ENCODE measurements at places on chromosomes 12 and 14.

- no peak for DNase-seq
Observed at GRCh38 chr14:59582845-59583509, 6.4 kb upstream of the CCDC175 start.

- DNase-seq: no peak
Observed at GRCh38 chr14:95832012-95832411, 44.6 kb upstream of the TUNAR start.

DNA sequence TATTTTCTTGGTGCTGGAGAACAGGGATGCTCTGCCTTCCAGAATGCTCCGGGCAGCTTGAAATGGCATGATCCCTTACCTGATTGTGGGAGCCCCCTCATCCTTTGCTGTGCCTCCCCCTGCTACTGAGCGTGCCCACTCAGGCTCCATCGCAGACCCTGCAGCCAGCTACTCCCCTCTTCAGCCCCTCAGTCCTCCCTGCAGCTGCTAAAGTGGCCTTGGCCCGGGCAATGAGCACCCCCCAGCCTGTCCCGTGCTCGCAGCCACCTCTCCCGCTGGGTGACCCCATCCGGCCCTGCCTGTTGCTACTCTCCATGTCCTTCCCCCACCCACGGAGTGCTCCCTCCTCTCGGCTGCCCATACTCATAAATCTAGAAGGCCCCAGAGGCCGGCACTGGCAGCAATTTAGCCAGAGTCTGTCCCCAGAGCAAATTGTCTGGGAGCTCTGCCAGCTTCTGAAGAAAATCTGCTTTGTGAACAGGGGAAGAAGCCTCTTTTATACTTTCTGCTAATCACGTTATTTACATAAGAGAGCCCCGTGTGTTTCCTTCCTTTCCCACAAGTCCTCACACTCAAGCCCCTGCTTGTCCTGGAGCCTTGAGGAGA, 143.7 kb upstream of the FRMD6 start:
- DNase-seq: peak; percentile 64

DNA sequence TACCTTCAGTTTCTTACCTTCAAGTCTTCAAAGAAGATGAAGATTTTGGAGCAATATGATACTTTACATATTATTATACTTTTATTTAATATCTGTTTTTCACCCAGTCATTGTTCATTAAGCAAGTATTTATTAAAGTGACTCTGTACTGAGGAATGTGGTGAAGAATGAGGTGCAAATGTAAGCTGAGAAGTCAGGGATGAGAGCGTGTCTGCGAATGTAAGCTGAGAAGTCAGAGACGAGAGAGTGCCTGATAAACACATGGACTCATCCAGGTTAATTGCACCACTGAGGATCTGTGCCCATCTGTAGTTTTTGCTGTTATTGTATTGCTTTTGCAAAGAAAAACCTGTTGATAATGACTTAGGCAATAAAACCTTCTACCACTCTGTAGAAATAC, 211.9 kb upstream of the FAR2 start:
- DNase-seq: no peak

DNA sequence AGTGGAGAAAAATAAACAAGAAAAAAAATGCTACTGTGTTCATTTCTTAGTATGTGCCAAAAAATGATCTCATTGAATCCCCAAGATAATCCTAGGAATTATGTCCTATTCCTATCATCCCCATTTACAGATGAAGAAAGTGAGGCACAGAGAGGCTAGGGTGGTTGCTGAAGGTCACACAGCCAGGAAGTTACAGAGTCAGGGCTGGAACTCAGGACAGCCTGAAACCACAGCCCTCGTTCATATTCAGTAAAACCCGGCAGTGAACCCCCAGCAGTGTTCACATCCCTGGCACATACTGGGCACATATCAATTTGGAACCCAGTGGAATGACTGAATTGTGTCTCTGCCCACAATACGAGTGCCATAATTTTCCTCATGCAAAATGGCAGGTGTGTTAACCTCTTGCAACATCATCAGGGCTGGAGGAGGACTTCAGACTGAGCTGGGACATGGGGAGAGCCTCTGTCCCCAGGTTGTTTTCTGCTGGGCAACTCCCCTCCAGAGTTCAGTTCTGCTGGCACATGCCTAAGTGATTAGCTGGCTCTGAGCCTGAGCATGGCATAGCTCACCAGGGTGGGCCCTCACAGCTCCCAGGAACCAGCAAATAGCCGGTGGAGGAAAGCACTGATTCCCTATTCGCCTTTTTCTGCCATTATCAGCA, 2.0 kb upstream of the PPP1CC start:
- no peak for DNase-seq

DNA sequence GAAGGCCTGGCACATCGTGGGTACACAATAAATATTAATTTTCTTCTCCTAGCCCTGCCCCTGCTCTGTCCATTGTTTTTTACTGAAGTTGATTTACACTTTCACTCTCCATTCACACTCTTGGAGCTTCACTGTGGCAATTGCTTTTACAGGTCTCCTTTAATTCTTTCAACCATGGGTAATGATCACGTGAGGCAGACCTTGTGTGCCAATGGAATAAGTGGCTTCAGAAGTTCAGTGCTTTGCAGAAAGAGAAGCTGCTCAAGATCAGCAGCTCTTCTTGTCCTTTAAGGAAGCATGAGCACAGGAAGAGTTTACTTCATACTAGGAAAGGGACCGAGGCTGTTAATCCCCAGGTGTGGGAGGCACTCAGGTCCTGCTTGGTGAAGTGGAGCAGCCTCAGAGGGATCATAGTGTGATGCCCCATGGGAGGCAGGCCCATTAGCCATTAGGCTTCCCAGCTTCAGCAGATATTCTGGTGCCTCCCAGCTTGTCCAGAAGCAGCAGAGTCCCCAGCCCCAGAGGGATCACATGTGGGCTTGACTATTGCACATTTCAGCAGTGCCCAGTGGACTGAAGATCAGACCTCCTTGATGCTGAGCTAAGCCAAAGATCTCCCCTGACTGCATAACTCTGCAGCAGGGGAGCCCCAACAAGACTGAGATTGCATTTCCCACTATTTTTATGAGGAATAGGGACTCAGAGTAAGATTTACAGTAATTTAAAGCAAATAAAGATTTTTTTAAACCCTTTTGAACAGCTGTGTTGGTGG, 5.0 kb upstream of the SLC35F4 start:
- no peak for DNase-seq

GRCh38 chr14:64806202-64806861, 73.4 kb downstream of the SPTB start:
- peak; percentile 64 for DNase-seq

Data from upper lobe of right lung (tissue), 1 donor.